OCI-M1 (cell line): ENCODE measurements at places on chromosomes 4 and X.
A peak's percentile ranks its signal among the peaks of the same experiment; 100 is the strongest.

- DNase-seq = no peak
Measured at GRCh38 chr4:156723951-156724668, 247.5 kb downstream of the PDGFC start.

- no peak for DNase-seq
Measured at GRCh38 chrX:9117851-9118250, 83.9 kb upstream of the FAM9B start.

DNA sequence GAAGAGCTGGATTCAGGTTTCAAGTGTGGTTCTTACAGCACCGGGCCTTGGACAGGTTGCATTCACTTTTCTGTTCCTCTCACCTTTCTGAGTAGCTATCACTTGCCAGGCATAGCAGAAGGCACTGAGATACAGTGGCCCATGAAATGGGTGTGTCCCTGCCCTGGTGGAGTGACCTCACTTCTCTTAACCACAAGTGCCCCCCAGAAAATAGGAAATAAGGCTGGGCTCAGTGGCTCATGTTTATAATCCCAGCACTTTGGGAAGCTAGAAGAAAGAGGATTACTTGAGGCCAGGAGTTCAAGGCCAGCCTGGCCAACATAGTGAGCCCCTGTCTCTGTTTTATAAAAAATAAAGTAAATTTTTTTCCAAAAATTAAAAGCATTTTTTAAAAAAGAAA is 101.7 kb upstream of the KIT start:
- DNase-seq = peak; percentile 34

- no peak for DNase-seq
Measured at GRCh38 chr4:71266090-71266794, 72.6 kb upstream of the SLC4A4 start.

DNA sequence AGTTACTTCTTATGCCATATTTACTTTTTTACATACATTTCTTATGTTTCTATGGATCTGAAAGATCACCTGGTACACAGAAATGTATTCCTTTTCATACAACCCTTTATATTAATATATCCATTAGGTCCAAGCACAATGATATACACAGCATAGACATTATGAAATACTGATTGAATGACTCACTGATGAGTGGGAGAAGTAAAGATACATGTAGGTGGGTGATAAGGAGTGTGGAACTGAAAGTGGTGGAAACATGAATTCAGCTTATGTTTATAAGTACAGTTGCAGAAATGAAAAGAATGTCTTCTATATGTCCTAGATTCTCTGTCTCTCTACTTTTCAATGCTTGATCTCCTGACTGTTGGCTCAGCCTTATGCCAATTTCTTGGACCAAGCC is 87.9 kb downstream of the YIPF7 start:
- peak; percentile 74 for DNase-seq

DNA sequence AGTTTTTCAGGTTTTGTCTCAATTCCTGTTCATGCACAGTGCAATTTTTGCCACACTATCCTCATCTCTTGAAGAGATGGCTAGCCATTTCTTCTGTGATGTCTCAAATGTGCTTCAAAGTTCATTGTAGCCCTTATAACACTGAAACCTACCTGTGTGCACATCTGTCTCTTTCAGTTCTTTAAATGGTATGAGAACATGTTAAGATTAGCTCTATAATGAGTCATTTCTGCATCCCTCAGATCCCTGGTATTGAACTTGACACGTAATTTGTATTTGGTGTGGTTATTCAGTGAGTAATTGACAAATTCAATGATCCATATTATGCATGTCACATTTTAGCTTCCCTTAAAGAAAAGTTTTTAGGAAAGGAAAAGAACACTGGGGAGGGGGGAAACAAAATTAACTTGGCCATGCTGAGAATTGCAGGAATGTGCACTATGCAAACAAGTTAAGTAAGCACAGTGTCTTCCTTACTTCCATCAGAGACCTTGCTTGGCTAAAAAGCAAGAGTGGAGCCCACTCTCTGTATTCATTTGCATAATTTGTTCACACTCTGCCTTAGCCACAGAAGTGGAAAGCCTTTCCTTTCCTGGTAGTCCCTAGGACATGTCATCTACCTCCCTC is 659.8 kb upstream of the MAGEB2 start:
- no peak for DNase-seq
